ENCODE measurements at places on chromosomes 13 and 19. TPM values are rescaled to one million over a fixed set of nuclear protein-coding genes. Genes with fewer than 3 reads are reported as not detected.

The ARHGEF1 gene
- total RNA-seq: 31.5 TPM

The ZNF44 gene
- 6.2 TPM for total RNA-seq

The HSD17B14 gene
- 6.2 TPM for total RNA-seq

The KLK12 gene
- total RNA-seq: not detected

The HNRNPM gene
- total RNA-seq: 63.1 TPM

The RNU6-9 gene
- total RNA-seq: not detected

The PDX1 gene
- not detected for total RNA-seq

The MISP gene
- total RNA-seq: not detected

The ZNF682 gene
- 1.6 TPM for total RNA-seq

The ZNF98 gene
- not detected for total RNA-seq

The HCST gene
- total RNA-seq: 0.54 TPM

The VSTM2B gene
- not detected for total RNA-seq

The MYO1F gene
- total RNA-seq: 0.54 TPM

The ICAM5 gene
- under 0.01 TPM for total RNA-seq

The SLC10A2 gene
- total RNA-seq: not detected

The SLC25A41 gene
- total RNA-seq: not detected

The BRSK1 gene
- 0.65 TPM for total RNA-seq

The VAV1 gene
- total RNA-seq: under 0.01 TPM

The PABPC3 gene
- 0.09 TPM for total RNA-seq

The OVOL3 gene
- total RNA-seq: not detected

The TUBA3C gene
- total RNA-seq: not detected

Measured in dermis lymphatic vessel endothelial cell (primary cell).